ENCODE measurements at places on chromosomes 4 and X.

- no peak for DNase-seq
Observed at GRCh38 chr4:2923668-2924173, 39.5 kb downstream of the NOP14 start.

DNA sequence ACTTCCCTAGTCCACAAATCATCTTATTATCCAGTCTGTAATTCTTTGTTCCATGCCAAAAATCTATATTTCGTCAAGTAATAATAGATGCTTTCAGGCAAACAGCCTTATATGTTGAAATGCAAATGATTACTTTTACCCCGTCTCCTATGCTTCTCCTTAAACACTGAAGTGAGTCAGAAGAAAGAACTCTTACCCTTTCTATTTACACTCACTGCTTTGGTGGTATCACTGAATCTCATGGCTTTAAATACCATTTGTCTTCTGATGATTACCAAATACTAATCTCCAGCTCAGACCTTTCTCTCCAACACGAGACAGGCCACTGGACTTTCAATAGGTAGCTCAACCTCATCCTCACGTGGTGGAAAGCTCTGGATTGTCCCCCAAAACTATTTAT, 558.1 kb downstream of the IL1RAPL1 start:
- DNase-seq = no peak

DNA sequence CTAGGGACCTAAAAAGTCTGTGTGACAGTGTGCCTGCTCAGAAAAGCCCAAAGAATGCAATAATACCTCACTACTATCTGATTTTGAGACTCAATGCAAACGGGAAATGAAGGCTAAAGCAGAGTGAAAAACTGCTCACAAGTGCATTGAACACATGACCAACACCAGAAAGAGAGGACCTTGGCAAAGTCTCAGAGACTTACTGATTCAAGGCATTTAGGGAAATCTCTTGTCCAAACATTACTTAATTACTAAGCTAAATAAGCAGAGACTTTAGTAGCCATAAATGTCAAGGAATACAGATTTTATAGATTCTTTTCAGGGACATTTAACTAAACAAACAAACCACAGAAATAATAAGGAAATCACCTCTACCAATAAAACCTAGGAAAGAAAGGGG, 916.0 kb downstream of the FSTL5 start:
- DNase-seq = no peak

- no peak for DNase-seq
Observed at GRCh38 chr4:123709336-123709735, 312.7 kb downstream of the SPRY1 start.

DNA sequence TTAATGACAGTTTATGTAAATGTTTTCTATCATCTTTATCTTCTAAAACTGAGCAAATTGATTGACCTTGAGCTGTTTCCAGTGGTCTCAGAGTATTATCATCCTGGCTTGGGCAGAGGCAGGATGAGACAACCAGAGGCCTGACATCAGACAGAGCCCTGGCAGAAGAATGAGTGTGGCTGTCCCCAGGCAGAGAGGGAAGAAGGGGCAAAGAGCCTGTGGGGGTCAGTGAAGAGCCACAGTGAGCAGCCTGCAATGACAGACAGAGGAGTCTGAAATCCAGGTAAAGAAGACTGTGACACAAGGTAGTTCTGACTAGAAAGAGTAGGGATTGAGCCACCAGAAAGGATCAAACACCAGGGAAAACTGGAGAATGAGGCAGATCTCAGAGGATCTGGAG, 182.4 kb upstream of the ARSJ start:
- DNase-seq = no peak

GRCh38 chr4:164614999-164615398, 138.9 kb upstream of the SMIM31 start:
- DNase-seq = no peak

GRCh38 chrX:103212749-103213457, 2.0 kb upstream of the BEX4 start:
- no peak for DNase-seq

DNA sequence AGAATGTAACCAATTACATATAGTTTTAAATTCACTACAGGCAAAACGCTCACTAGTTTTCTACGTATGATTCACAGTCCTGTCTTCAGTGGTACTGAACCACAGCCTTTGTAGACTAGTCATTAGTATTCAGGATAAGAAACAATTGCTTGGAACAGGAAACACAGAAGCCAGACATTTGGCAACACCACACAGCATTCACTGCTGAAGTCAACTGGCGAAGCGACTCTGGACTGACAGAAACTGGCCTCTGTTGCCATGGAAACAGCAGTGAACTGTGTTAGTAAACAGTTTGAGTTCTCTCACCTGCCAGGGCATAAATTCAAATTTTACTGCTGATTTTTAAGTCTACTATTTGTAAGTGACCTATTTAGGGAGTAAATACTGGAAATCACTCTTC, 57.6 kb downstream of the MAPK10 start:
- no peak for DNase-seq

GRCh38 chr4:140048419-140048995, 105.5 kb downstream of the MAML3 start:
- no peak for DNase-seq

GRCh38 chrX:68571610-68572311, 72.9 kb downstream of the YIPF6 start:
- no peak for DNase-seq

GRCh38 chr4:1626151-1626550, 58.0 kb downstream of the FAM53A start:
- no peak for DNase-seq

- DNase-seq = peak; percentile 21
Observed at GRCh38 chrX:21985332-21985777, 44.8 kb downstream of the SMS start.

DNA sequence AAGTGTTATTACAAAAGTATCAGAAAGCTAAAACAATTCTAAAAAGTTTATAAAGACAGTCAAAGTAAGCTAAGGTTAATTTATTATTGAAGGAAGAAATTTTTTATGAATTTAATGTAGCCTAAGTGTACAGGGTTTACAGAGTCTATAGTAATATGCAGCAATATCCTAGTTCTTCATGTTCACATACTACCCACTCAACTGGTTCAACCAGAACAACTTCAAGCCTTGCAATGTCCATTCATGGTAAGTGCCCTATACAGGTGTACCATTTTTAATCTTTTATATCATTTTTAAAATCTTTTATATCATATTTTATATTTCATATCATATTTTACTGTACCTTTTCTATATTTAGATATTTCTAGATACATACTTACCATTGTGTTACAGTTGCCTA, 34.3 kb downstream of the COL4A5 start:
- DNase-seq = no peak

- no peak for DNase-seq
Observed at GRCh38 chr4:62622089-62622488, 1422.0 kb downstream of the ADGRL3 start.

DNA sequence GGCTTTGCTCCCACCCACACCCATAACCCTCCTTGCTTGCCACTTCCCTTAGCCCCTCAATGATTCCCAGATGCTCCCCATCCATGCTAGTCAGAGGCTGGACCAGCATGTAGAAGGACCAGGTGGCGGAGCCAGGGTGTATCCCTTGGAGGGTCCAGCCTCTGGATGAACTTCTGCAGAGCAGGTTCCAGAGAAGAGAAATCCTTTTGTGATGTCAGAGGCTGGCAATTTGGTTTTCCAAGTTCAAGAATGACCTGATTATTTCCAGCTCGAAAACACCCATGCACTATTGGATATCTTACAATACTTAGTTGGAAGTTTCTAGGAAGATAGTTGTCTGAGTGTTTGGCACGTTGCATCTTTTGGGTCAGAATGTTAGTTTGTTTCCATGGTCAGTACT, 168.3 kb upstream of the RPS6KA3 start:
- DNase-seq = no peak

DNA sequence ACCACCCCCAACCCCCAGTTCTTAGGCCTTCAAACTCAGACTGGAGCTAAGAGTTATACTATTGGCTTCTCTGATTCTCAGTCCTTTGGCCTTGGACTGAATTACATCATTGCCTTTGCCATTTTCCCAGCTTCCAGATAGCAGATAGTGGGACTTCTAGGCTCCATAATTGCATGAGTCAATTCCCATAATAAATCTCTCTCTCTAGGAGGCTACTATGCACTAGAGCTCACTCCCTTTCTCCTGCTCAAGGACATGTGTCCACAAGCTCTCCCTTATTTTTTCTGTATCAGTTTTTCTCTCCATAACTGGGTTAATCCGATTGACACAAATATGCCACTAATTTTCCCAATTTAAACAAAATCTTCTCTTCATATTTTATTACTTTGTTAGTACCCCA, 103.4 kb downstream of the REELD1 start:
- DNase-seq = no peak

- no peak for DNase-seq
Observed at GRCh38 chr4:135186002-135186401, 984.4 kb upstream of the PABPC4L start.

GRCh38 chr4:58254291-58254690, 1144.1 kb upstream of the IGFBP7 start:
- DNase-seq = no peak

DNA sequence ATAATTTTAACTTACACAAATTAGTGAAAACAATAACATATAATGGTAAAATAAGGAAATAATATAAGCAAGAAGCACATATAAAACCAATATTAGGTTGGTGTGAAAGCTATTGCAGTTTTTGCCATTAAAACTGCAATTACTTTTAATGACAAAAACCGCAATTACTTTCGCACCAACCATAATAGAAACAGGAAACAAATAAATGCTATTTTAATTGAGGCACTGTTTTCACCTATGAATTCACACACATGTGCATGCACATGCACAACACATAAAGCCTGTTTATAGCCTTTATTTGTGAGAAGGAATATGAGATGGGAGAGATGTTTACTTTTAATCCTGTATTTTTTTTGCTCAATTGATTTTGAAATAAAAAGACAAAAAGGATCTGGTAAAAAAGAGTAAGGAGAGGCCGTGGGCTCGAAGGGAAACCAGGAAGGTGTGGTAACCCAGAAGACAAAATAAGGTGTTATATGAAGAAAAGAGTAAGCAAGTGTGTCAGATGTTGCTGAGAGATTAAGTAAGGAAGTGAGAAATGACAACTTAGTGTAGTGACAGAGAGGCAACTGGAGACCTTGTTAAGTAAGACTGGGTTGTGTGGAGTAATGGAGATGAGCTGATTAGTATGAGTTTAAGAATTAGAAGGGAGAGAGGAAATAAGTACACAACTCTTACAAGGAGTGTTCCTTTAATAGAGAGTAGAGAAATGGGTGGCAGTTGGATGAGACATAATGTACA, 69.0 kb downstream of the KLHL13 start:
- DNase-seq = no peak

- DNase-seq = no peak
Observed at GRCh38 chr4:141229408-141230101, 8.9 kb downstream of the ZNF330 start.

DNA sequence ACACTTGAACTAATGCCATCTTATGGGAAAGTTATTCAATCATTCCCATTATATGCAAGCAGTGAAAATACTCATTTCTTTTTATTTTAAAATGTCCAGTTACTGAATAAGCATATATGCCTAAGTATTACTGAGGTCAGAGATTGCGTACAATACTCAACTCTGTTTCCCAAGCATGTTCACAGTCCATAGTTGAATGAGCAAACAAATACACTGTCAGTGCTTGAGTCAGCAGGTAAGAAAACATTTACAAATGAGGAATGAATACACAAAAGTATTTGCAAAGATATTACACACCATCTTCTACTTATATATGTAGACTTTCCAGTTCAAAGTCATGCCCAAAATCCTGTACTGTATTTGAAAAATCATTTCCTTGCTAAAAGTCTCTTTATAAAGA, 74.1 kb downstream of the TSPAN5 start:
- no peak for DNase-seq

DNA sequence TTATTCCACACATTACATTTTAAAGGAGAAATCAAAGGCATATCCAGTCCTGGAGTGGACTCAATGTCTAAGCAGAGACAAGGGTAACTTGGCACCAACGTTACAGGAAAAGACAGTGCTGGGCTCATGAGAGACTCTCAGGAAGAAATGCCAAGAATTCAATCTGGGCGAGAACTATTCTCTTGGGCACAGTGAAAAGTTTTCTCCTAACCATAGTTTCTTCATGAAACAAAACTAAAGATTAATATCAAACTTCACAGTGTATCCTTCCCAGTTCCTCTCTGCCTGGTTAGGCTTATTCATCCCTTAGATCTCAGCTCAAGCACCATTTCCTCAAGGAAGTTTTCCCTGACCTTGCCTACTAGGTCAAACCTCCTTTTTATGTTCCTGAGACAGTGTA, 109.4 kb upstream of the TLL1 start:
- DNase-seq = no peak
